ENCODE measurements at places on chromosomes 13 and 19. TPM values are rescaled to one million over a fixed set of nuclear protein-coding genes. Genes with fewer than 3 reads are reported as not detected.

GRCh38 chr19:10516671-10517286 is 468 bp downstream of the S1PR5 start:
- H3K36me3 ChIP-seq, result no peaks in the 10 kb centered on the region
- peaks cover 35% of the 10 kb centered on the region for H3K27me3 ChIP-seq
- peaks cover 4% of the 10 kb centered on the region for H3K4me1 ChIP-seq
- H3K27ac ChIP-seq, result no peak overlapping the region
- no peak for DNase-seq

GRCh38 chr19:40611096-40611495 is 9.9 kb downstream of the LTBP4 start:
- peaks cover 3% of the 10 kb centered on the region for H3K36me3 ChIP-seq
- no peak overlapping the region for H3K4me3 ChIP-seq
- no peak for DNase-seq
- no peaks in the 10 kb centered on the region for H3K27me3 ChIP-seq

The CEACAM1 gene
- total RNA-seq, result 33.1 TPM

The ARL11 gene
- total RNA-seq, result 1.6 TPM

DNA sequence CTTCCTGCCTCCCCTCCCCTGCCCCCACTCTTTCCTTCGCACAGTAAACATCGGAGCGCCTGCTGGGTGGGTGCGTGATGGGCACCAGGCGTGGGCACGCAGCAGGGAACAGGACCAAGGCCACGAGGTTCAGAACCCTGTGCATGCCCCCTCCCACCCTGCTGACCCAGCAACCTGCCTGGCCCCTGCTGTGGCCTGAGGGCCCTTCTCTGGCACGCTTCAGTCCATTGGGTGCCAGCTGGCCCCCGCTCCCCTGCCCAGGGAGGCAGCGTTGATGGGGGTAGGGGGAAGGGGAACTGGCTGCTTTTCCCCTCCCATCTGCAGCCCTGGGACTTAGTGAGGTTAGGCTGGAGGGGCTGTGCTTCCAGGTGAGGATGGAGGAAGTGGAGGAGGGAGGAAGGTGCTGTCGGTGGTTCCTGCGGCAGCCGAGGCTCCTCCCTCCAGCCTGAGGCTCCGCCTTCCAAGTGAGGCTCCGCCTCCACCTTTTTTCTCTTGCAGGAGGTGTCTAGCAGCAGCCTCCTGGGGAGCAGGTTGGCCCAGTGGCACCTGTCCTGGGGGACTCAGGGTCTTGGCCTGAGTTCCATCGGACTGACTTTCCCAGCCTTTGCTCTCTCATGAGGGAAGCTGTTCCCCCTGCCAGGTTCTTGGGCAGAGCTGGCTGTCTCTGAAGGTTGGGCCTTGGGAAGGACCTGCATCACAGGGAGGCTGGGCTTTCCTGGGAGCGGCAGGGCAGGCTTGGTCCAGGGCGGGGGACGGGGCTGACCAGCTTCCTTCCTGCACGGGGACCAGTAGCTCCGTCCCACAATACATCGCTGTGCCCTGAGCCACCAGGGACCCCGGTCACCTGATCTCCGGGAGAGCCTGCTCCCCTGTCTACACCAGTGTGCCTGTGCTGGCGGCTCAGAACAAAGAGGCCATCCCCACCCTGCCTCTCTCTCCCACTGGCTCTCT is 7.3 kb downstream of the PIAS4 start:
- no peak overlapping the region for H3K4me3 ChIP-seq
- H3K4me1 ChIP-seq, result peaks cover 48% of the 10 kb centered on the region
- DNase-seq, result peak; percentile 64
- H3K27ac ChIP-seq, result peak overlapping the region; percentile 51
- H3K36me3 ChIP-seq, result peaks cover 3% of the 10 kb centered on the region
- no peaks in the 10 kb centered on the region for H3K27me3 ChIP-seq

- H3K27me3 ChIP-seq, result no peaks in the 10 kb centered on the region
- H3K27ac ChIP-seq, result no peak overlapping the region
- no peaks in the 10 kb centered on the region for H3K4me1 ChIP-seq
- H3K36me3 ChIP-seq, result no peaks in the 10 kb centered on the region
Observed at GRCh38 chr13:47539317-47539716, 461.8 kb downstream of the SUCLA2 start.

DNA sequence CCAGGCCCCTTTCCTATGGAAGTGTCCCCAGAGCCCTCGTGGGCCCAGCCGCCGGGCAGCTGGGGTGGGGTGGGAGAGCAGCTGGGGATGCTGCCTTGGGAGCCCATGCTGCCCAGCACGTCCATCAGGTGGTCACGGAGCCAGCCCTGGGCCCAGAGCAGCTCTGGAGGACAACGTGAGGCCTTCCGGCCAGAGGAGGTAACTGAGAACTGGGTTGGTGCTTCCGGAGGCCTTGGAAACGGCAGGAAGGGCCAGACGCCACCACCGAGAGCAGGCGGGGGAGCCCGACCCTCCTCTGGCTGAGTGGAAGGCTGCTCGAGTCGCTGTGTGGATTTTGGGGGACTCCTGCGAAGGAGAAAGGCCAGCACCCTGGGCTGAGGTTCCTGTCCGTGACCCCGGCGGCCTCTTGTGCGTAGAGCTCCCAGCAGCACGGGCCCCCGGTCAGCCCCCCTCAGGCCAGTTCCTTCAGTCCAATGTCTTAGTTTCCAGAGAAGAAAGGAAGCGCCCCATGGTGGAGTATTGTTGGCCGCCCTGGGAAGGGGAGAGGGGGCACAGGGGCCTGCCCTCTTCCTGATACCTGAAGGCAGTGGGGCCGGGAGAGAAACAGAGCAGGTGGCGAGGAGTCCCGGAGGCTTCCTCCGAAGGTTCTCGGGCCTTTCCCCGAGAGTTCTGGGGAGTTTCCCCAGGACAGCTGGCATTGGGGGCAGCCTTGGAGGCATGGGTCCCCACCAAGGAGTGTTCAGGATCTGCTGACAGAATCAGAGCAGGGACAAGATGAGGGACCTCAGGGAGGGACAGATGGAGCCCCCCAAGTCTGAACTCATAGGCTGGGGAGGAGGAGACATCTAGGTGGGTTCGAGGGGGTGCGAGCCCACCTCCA is 68.8 kb downstream of the MLLT1 start:
- H3K4me3 ChIP-seq, result no peak overlapping the region
- no peak overlapping the region for H3K27ac ChIP-seq
- no peaks in the 10 kb centered on the region for H3K27me3 ChIP-seq
- no peaks in the 10 kb centered on the region for H3K4me1 ChIP-seq
- no peaks in the 10 kb centered on the region for H3K36me3 ChIP-seq

DNA sequence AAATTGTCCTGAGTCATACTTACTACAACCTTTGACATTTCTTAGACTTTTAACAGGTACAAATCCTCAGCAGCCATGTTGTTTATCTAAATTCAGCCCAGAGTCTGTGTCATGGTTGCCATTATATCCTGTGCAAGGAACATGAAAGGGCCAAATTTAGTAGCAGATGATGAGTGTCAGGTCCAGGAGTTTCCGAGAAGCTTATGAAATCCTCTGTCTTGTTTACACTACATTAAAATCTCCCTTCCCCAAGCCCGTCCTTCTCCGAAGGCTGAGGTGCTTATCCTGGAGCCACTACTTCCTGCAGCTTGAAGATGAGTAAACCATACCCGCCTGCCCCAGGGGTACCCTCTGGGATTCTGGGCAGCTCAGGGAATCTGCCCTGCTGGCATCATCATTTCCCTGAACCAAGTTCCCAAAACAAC is 102.6 kb upstream of the SERP2 start:
- no peak overlapping the region for H3K4me3 ChIP-seq
- no peak for DNase-seq
- H3K4me1 ChIP-seq, result peaks cover 12% of the 10 kb centered on the region

The LTBP4 gene
- total RNA-seq, result 155 TPM

GRCh38 chr13:48492096-48492440 is 40.8 kb downstream of the RCBTB2 start:
- H3K27me3 ChIP-seq, result no peaks in the 10 kb centered on the region
- DNase-seq, result no peak
- peak overlapping the region; percentile 28 for H3K27ac ChIP-seq
- no peak overlapping the region for H3K4me3 ChIP-seq
- no peaks in the 10 kb centered on the region for H3K36me3 ChIP-seq
- H3K4me1 ChIP-seq, result no peaks in the 10 kb centered on the region

The ZNF358 gene
- total RNA-seq, result 39.1 TPM

DNA sequence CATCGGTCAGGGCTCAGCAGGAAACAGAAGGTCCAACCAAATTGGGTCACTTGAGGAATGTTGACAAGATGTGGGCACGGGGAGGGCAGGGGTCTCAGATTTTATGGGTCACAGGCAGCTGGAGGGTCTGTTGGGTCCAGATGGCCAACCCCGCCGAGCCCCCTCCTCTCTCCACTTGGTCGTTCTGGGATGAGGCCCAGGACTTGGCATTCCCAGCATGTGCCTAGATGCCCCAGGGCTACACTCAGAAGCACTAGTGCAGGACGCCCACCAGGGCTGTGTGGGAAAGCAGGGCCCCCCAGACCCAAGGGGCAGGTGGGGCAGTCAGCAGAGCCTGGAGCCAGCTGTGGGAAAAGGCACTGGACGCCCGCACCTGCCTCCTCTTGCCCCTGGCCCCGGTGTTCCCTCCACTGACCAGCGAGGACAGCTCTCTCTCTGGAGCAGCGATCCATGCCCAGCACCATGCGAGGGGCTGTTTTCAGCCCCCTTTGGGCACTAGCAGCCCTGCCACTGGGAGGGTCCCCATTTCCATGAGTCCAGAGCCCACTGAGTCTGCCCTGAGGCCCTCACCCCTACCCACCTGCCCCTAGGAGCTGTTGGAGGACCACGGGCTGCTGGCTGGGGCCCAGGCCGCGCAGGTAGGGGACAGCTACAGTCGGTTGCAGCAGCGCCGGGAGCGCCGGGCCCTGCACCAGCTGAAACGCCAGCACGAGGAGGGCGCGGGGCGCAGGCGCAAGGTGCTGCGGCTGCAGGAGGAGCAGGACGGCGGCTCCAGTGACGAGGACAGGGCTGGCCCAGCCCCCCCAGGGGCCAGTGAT is 26.0 kb downstream of the DHX34 start:
- no peaks in the 10 kb centered on the region for H3K4me1 ChIP-seq
- no peak overlapping the region for H3K4me3 ChIP-seq
- no peaks in the 10 kb centered on the region for H3K36me3 ChIP-seq
- no peak overlapping the region for H3K27ac ChIP-seq
- H3K27me3 ChIP-seq, result no peaks in the 10 kb centered on the region

The GJB6 gene
- not detected for total RNA-seq

The UBL5 gene
- 322 TPM for total RNA-seq

The CNN1 gene
- total RNA-seq, result 47.8 TPM

The ZNF491 gene
- total RNA-seq, result 2.5 TPM

GRCh38 chr19:19562665-19563347 is 24.7 kb downstream of the CILP2 start:
- no peaks in the 10 kb centered on the region for H3K4me1 ChIP-seq
- H3K4me3 ChIP-seq, result no peak overlapping the region
- no peak for DNase-seq
- H3K27ac ChIP-seq, result no peak overlapping the region
- no peaks in the 10 kb centered on the region for H3K27me3 ChIP-seq
- H3K36me3 ChIP-seq, result no peaks in the 10 kb centered on the region

DNA sequence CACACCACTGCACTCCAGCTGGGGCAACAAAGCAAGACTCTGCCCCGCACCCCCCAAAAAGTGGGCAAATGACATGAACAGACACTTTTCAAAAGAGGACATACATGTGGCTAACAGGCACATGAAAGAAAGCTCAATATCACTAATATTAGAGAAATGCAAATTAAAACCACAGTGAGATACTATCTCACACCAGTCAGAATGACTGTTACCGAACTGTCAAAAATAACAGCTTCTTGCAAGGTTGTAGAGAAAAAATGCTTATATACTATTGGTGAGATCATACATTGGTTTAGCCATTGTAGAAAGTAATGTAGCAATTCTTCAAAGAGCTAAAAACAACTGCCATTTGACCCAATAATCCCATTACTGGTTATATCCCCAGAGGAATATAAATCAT is 99.5 kb upstream of the SPATA13 start:
- H3K27me3 ChIP-seq, result no peaks in the 10 kb centered on the region
- no peak overlapping the region for H3K27ac ChIP-seq
- no peaks in the 10 kb centered on the region for H3K36me3 ChIP-seq
- no peaks in the 10 kb centered on the region for H3K4me1 ChIP-seq

- DNase-seq, result no peak
- H3K36me3 ChIP-seq, result no peaks in the 10 kb centered on the region
- no peak overlapping the region for H3K4me3 ChIP-seq
- no peaks in the 10 kb centered on the region for H3K4me1 ChIP-seq
- no peak overlapping the region for H3K27ac ChIP-seq
- H3K27me3 ChIP-seq, result no peaks in the 10 kb centered on the region
Observed at GRCh38 chr19:33813391-33814101, 16.9 kb downstream of the KCTD15 start.
